NCI-H526 (cell line): ENCODE measurements at places on chromosomes 2 and 18.

GRCh38 chr2:107931412-107931811 lies 54.9 kb upstream of the SLC5A7 start:
- no peak for DNase-seq

- DNase-seq = no peak
Observed at GRCh38 chr2:232420073-232420454, 13.4 kb downstream of the ALPG start.

DNA sequence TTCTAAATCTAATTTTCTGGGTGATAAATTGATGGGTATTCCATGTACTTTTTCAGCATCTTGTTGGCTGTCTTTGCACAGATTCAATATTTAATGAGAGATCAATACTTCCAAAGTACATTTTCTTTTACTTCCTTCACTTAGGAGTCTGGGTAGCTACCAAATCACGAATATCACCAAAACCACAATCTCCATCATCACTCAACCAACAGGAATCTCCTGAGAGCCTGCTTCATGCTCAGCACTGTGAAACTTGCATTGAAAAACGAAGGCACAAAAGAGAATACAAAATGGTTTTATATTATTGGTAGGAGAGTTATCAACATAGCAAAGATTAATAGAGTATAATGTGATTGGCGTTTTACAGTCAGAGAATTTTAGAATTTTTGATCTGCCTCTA lies 261.5 kb upstream of the DSEL start:
- no peak for DNase-seq

GRCh38 chr2:96637385-96638143 lies 548 bp downstream of the KANSL3 start:
- DNase-seq = peak; percentile 81

GRCh38 chr2:95267458-95268210 lies 6.6 kb upstream of the PROM2 start:
- DNase-seq = no peak

GRCh38 chr2:128664499-128664971 lies 345.9 kb upstream of the HS6ST1 start:
- DNase-seq = no peak

GRCh38 chr2:120320318-120320851 lies 25.6 kb upstream of the INHBB start:
- DNase-seq = no peak

- DNase-seq = no peak
Observed at GRCh38 chr2:235330775-235331451, 162.9 kb upstream of the AGAP1 start.

GRCh38 chr2:19857100-19857499 lies 44.7 kb downstream of the TTC32 start:
- DNase-seq = no peak

DNA sequence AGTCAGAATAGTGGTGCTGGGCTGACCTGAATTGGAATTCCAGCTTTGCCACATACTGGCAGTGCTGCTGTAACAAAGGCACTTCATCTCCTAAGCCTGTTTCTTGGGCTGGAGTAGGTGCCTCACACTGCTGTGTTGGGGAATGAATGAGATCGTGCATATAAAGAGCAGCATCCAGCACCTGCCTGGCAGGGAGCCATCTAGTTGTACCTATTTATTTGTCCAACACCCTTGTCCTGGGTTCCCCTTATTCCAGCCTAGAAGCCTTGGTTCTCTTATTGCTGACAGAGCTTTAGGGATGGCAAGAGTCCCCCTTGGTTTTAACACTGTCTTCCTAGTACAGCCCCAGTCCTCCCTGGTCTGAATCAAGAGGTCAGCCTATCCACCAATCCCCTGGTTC lies 275.3 kb upstream of the RAB12 start:
- DNase-seq = no peak

DNA sequence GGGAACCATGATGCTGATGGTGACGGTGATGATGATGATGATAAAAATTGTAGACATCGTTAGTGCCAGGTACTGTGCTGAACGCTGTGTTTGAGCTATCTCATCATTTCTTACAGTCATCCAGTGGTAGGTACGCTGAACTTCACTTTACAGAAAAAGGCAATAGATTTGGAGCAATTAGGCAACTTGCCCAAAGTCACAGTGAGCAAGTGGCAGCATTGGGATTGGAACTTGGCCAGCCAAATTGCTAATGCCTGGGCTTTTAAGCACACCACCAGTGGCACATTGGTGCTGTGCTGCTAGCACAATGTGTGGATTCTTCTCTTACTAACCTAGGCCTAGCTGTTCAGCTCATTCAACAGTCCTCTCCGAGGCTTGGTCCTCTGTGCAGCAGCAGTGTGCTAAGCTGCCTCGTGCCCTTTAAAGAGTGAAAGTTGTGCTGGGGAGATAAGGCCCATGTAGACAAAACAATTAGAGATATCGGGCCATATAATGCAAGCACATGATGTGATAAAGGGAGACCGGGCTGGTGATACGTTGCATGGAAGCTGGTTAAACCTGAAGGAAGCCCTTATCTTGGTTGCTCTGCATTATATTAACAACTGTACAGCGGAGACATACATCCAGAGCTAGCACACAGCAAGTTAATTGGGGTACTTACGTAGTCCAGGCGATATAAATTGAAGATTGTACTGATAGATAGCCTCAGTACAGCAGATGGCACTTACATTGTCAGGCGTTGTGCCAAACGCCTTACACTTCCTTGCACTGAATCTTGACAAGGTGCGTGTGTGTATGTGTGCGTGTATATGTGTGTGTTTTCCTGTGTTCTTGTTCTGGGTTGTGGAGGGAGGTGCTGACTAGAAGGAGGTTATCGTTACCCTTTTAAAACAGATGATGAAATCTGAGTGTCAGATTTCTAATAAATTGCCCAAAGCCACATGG lies 28.4 kb downstream of the HK2 start:
- no peak for DNase-seq

DNA sequence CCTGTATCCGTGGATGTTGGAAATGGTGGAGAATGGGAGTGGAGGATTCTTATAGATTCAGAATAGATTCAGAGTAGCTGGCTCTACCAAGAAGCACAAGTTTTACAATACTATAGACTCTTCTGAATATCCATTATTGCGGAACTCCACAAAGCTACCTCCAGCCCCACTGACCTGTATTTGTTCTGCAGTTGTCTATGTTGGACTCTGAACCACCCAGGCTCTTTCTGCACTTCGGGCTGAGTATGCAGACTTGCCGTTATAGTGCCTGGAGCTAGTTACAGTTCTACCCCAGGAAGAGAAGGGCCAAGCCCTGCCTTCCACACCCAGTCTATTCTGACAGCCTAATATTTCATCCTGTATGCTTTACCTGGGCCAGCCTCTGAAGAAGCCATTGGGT lies 4.4 kb upstream of the RGPD4 start:
- DNase-seq = no peak

DNA sequence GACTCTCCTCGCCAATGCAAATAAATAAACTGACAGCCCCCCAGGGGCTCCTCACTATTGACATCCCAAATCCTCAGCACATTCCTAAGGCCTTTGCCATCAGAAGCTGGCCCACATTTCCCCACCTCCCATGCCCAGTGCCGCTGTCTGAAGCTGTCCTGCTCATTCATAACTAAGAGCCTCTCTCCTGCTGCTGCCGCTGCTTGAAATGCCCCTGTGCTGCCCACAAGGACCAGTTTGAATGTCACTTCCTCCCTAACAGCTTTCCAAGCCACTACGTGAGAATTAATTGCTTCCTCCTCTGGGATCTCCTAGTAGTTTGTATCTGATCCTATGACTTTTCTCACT lies 151.6 kb upstream of the CAPN13 start:
- no peak for DNase-seq

DNA sequence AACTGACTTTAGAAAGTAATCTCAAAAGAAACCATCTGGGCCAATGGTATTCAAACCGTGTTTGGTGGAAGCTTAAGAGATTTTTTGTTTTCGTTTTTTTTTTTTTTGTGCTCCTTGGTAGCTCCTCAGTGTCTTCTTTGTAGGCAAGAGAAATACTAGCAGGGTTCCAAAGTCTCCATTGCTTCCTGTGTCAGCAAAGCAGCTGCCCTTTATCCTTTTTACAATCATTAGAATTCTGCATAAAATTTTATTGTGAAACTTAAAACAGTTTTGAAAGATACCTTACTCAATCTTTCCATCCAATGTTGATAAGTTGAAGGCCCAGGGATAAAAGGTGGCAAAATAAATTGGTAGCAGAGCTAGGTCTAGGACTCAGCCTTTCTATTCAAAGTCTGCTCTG lies 479 bp downstream of the IL1F10 start:
- DNase-seq = no peak

DNA sequence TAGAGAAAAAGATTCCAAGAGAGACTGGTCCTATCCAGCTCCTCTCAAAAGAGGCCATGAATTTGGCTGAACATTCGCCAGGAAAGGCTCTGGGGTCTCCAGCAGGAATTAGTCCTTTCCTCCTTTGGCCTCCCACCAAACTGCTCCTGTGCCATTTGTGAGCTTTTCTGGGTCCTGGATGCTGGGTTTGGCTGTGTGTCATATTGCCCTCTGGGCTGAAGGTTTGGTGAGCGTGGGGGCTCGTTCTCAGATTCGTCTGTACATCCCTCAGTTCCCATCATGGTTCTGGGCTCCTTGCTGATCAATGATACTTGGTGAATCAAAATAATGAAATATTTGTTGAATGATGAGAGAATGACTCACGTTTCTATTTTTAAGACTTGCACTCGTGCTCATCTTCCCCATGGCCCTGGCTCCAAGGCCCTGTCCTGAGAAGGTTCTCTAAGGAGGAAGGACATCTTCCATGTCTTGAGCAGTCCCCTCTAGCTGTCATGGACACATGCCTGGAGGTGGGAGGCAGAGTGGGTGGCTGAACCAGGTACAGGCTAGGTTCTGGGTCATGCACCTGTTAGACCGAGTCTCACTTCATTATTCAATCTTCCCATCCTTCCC lies 47.8 kb upstream of the RHOB start:
- DNase-seq = no peak

DNA sequence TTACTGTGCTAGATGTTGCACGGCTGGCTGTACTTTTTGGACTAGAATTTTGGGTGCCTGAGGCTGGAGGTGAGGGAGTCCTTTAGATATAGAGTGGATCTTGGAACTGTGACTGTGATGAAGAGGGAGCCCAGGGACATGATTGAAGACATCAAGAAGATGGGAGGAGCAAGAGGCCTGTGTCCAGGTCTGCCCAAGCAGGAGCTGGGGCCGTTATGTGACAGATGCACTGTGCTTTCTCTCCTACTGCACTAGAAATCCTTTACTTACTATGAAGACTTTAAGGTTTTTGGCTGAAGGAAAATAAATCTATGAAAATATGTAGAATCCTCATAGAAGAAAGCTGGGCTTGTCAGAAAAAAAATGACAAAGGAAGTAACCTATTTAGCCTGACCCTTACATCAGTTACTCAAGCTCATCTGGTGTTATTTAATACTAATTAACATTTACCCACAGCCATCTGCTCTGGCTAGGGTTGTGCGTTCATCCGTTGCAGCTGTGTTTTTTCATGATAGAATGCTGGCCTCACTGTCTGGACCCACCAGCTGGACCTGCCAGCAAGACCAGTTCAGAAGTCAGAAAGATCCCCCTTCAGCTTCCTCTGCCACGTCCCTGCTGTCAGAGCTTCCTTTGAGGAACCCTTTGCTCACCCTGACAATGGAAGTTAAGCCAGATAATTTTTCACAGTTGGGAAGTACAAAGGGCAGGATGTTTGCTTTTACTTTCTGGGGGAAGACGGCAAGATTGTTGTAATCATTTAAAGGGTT lies 16.7 kb downstream of the TSN start:
- peak; percentile 54 for DNase-seq

DNA sequence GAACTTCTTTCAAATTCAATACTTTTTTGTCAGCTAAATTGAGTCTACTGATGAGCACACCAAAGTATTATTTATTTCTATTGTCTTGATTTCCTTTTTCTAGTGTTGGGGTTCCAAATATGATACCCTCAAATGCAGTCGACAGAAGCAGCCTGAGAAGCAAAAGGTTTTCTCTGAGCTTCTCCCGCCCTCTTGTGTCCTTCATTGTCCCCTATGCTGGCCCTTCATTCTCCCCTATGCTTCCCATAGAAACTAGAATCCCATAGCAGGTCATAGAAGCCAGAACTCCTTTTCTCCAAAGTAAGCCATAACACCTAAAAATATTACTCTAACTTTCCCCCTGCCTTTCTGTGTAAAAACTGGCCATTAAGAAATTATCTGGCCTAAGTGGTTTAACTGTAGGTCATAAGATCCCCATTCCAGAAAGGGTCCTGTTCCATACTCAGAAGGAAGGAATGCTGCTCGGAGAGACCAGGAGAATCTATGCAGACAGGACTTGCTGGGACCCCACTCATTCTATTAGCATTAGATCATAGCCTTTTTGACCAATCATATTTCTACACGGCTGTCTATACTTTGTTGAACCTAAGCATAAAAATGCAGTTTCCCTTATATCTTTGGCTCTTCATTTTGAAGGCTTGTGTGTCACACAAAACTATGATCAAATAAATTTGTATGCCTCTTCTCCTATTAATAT lies 764.6 kb upstream of the PKDCC start:
- no peak for DNase-seq

- no peak for DNase-seq
Observed at GRCh38 chr18:4196351-4196750, 258.8 kb downstream of the DLGAP1 start.
